Aortic smooth muscle cell (primary cell): ENCODE measurements at places on chromosomes 16 and 17. TPM values are rescaled to one million over a fixed set of nuclear protein-coding genes. Genes with fewer than 3 reads are reported as not detected.

Gene KCNH6
- not detected in 2 replicates for total RNA-seq

Gene DLG4
- 15.0 and 16.0 TPM in 2 replicates for total RNA-seq

Gene SRCIN1
- under 0.01 TPM in 1 of 2 replicates, not detected in the other for total RNA-seq

Gene P4HB
- 1,018 and 1,063 TPM in 2 replicates for total RNA-seq

Gene KRT23
- total RNA-seq: not detected in 2 replicates

Gene CHD9NB
- 0.66 and 1.1 TPM in 2 replicates for total RNA-seq

Gene CCL2
- 41.4 and 103 TPM in 2 replicates for total RNA-seq

Gene SULT1A2
- not detected in 2 replicates for total RNA-seq

Gene TSR1
- total RNA-seq: 34.6 and 52.3 TPM in 2 replicates

Gene ADAMTS18
- 0.19 and 1.5 TPM in 2 replicates for total RNA-seq

Gene TGFB1I1
- total RNA-seq: 21.8 and 27.7 TPM in 2 replicates

Gene PIRT
- total RNA-seq: not detected in 2 replicates

Gene KRT32
- total RNA-seq: not detected in 2 replicates

Gene PRR29
- 1.5 and 2.5 TPM in 2 replicates for total RNA-seq

Gene CRISPLD2
- 1.5 and 4.0 TPM in 2 replicates for total RNA-seq

Gene SPN
- total RNA-seq: not detected in 2 replicates

Gene DLX3
- 0.26 and 0.56 TPM in 2 replicates for total RNA-seq

Gene BAHCC1
- 5.7 and 10.4 TPM in 2 replicates for total RNA-seq

Gene PSMD12
- total RNA-seq: 28.1 and 28.7 TPM in 2 replicates

Gene TMIGD1
- not detected in 2 replicates for total RNA-seq

Gene HOXB13
- total RNA-seq: not detected in 2 replicates

Gene HSD17B1
- 1.2 and 1.8 TPM in 2 replicates for total RNA-seq

Gene BFAR
- 50.3 and 52.3 TPM in 2 replicates for total RNA-seq

Gene SLC13A2
- not detected in 2 replicates for total RNA-seq

Gene PDIA2
- 0.79 and 0.93 TPM in 2 replicates for total RNA-seq

Gene CCL23
- total RNA-seq: 0.26 TPM in 1 of 2 replicates, not detected in the other

Gene MRPS7
- total RNA-seq: 58.7 and 62.5 TPM in 2 replicates

Gene HID1
- total RNA-seq: 1.3 and 1.5 TPM in 2 replicates

Gene CCDC200
- total RNA-seq: 0.92 TPM in 1 of 2 replicates, not detected in the other

Gene NPIPA5
- 1.5 and 2.8 TPM in 2 replicates for total RNA-seq

Gene CD300C
- 0.13 TPM in 1 of 2 replicates, not detected in the other for total RNA-seq

Gene RAB40B
- total RNA-seq: 7.2 and 8.5 TPM in 2 replicates
